ENCODE measurements at places on chromosomes 7 and 10. TPM values are rescaled to one million over a fixed set of nuclear protein-coding genes. Genes with fewer than 3 reads are reported as not detected.

SPDYE9 gene
- not detected for total RNA-seq

ATRNL1 gene
- 1.5 TPM for total RNA-seq

CALHM1 gene
- not detected for total RNA-seq

PLEKHS1 gene
- total RNA-seq = not detected

RALA gene
- 27.5 TPM for total RNA-seq

TMEM26 gene
- 0.40 TPM for total RNA-seq

MALRD1 gene
- total RNA-seq = 1.1 TPM

ASB10 gene
- total RNA-seq = 25.5 TPM

- no peaks in the 10 kb centered on the region for H3K36me3 ChIP-seq
- H3K27ac ChIP-seq = peak overlapping the region; percentile 71
- H3K4me1 ChIP-seq = peaks cover 38% of the 10 kb centered on the region
- H3K27me3 ChIP-seq = no peaks in the 10 kb centered on the region
Measured at GRCh38 chr7:2820508-2820934, 23.6 kb downstream of the GNA12 start.

- H3K36me3 ChIP-seq = no peaks in the 10 kb centered on the region
- H3K27me3 ChIP-seq = peaks cover 2% of the 10 kb centered on the region
- peak overlapping the region; percentile 94 for H3K27ac ChIP-seq
- peak overlapping the region; percentile 64 for H3K4me3 ChIP-seq
- no peak for DNase-seq
- peaks cover 13% of the 10 kb centered on the region for H3K4me1 ChIP-seq
Measured at GRCh38 chr7:13988731-13989125, 738 bp downstream of the ETV1 start.

- no peaks in the 10 kb centered on the region for H3K27me3 ChIP-seq
- DNase-seq = no peak
- H3K4me1 ChIP-seq = no peaks in the 10 kb centered on the region
- no peak overlapping the region for H3K27ac ChIP-seq
Measured at GRCh38 chr10:12681252-12681651, 320.3 kb downstream of the CCDC3 start.

- H3K4me3 ChIP-seq = no peak overlapping the region
- no peak for DNase-seq
- H3K4me1 ChIP-seq = no peaks in the 10 kb centered on the region
- H3K36me3 ChIP-seq = no peaks in the 10 kb centered on the region
- no peaks in the 10 kb centered on the region for H3K27me3 ChIP-seq
Measured at GRCh38 chr10:115706488-115707076, 566.4 kb downstream of the GFRA1 start.

- no peaks in the 10 kb centered on the region for H3K36me3 ChIP-seq
- H3K27ac ChIP-seq = no peak overlapping the region
- H3K4me3 ChIP-seq = no peak overlapping the region
- no peaks in the 10 kb centered on the region for H3K27me3 ChIP-seq
- no peaks in the 10 kb centered on the region for H3K4me1 ChIP-seq
- no peak for DNase-seq
Measured at GRCh38 chr7:78071491-78072200, 273.1 kb downstream of the PHTF2 start.

GRCh38 chr7:99005776-99006175, 127.4 kb downstream of the TRRAP start:
- H3K36me3 ChIP-seq = peaks cover 99% of the 10 kb centered on the region
- H3K4me1 ChIP-seq = no peaks in the 10 kb centered on the region
- no peak for DNase-seq
- H3K27me3 ChIP-seq = no peaks in the 10 kb centered on the region

DNA sequence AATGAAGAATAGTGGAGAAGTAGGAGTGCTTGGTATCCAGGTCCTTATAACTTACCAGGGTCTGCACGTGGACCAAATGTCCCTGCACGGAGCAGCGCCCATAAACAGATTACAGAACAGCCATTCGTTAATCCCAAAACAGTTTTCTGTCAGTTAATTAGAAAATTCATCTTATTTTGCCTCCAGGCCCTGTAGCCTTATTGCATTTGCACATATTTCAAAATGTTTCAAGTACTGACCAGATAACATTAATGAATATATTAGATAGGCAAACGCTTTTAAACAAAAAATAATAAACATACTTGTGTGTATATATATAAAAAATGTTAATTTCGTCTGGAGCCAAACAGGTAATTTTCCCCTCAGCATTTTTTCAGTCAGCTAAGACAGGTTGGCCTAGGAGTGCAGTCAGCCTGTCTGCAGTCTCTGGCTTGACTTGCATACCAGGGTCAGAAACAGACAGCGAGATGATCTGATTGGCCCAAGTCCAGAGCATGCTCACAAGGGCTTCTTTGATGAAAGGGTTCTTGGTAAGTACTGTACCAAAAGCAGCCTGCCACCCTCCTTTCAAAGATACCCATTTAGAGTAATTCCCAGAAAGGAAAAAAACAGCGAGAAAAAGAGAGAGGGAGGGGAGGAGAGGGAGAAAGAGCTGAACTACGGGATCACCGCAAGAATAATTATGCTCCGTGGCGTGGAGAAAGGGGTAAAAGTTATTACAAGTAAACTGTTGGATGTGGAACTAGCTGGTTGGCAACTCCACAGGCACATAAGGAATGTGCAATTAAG, 194.4 kb upstream of the TCF7L2 start:
- no peaks in the 10 kb centered on the region for H3K4me1 ChIP-seq
- no peaks in the 10 kb centered on the region for H3K27me3 ChIP-seq
- no peak for DNase-seq
- no peak overlapping the region for H3K4me3 ChIP-seq

DNA sequence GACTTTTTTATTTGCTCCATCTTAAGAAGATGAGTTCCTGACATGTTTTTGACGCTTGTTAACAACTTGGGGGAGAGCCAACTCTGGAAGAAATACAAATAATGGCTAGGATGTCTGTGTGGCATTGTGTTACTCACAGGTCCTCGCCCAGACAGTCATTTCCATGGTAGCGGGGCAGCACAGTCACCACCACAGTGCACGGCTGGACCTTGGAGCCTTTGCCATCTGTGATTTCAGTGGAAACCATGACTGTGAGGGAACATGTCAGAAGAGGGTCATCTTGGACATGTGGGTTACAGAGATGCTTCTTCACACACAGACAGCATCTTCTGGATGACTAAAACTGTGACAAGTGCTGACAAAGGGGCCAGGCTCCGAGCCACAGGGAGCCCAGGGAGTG, 74.5 kb downstream of the PKD1L1 start:
- no peak for DNase-seq
- H3K27me3 ChIP-seq = no peaks in the 10 kb centered on the region
- no peaks in the 10 kb centered on the region for H3K36me3 ChIP-seq
- peaks cover 11% of the 10 kb centered on the region for H3K4me1 ChIP-seq

DNA sequence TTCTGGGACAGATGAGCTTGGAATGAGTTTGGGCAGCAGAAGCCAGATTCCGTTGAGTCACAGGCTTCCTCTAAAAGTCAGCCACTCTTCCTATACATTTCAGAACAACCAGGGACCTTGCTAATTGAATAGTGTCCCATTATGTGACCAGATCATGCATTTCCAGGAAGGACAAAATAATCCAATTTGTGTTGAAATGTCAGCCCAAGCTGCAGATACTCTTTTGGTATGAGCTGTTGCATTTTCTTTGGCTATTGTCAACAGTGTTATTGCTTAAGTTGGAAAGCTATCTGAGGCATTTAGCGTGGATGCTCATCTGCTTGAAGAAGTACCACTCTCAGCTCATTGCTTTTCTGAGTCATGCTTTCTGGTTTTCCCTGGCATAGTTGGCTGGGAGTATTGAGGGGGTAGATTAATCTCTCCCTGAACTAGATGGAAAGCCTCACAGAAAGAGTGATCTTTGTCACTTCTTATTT, 223.7 kb upstream of the HABP2 start:
- H3K4me3 ChIP-seq = no peak overlapping the region
- no peaks in the 10 kb centered on the region for H3K4me1 ChIP-seq
- no peaks in the 10 kb centered on the region for H3K27me3 ChIP-seq
- no peaks in the 10 kb centered on the region for H3K36me3 ChIP-seq
- no peak overlapping the region for H3K27ac ChIP-seq

GRCh38 chr10:21144047-21144446, 246.9 kb upstream of the NEBL start:
- no peaks in the 10 kb centered on the region for H3K36me3 ChIP-seq
- DNase-seq = no peak
- H3K4me3 ChIP-seq = no peak overlapping the region
- no peak overlapping the region for H3K27ac ChIP-seq
- no peaks in the 10 kb centered on the region for H3K27me3 ChIP-seq
- H3K4me1 ChIP-seq = no peaks in the 10 kb centered on the region

DNA sequence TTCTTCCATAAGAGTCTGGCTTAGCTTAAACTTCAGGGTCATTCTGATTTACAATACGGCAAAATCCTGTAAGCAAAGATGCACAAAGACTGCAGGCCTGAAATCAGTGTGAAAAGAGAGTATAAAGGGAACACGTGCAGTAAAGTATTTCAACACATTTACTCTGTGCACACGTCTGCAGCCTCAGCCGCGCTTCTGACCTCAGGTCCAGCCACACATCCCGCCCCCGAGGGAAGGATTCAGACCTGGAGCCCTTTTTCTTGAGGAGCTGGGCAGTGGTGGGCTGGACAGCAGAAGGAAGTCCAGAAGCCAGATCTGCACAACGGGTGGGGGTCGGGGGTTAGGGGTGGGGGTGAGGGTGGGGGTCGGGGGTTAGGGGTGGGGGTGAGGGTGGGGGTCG, 58.9 kb upstream of the FAM20C start:
- peaks cover 12% of the 10 kb centered on the region for H3K4me1 ChIP-seq
- H3K27ac ChIP-seq = no peak overlapping the region
- no peaks in the 10 kb centered on the region for H3K27me3 ChIP-seq
- DNase-seq = no peak
- no peak overlapping the region for H3K4me3 ChIP-seq

DNA sequence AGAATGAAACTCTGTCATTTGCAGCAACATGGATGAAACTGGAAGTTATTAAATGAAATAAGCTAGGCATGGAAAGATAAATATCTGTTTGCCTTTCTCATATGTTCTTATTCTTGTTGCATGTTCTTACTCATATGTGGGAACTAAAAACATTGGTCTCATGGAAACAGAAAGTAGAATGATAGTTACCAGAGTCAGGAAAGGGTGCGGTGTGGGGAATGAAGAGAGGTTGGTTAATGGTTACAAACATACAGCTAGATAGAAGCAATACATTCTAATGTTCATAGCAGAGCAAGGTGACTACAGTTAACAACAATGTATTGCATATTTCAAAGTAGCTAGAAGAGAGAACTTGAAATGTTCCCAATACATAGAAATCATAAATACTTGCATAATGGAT, 105.1 kb downstream of the FAM107B start:
- no peak overlapping the region for H3K27ac ChIP-seq
- H3K4me1 ChIP-seq = peaks cover 4% of the 10 kb centered on the region
- H3K36me3 ChIP-seq = no peaks in the 10 kb centered on the region
- H3K4me3 ChIP-seq = no peak overlapping the region
- DNase-seq = no peak
- no peaks in the 10 kb centered on the region for H3K27me3 ChIP-seq

- H3K4me3 ChIP-seq = no peak overlapping the region
- no peaks in the 10 kb centered on the region for H3K4me1 ChIP-seq
- H3K27ac ChIP-seq = no peak overlapping the region
- no peaks in the 10 kb centered on the region for H3K27me3 ChIP-seq
Measured at GRCh38 chr10:62502995-62503613, 128.9 kb downstream of the ZNF365 start.

DNA sequence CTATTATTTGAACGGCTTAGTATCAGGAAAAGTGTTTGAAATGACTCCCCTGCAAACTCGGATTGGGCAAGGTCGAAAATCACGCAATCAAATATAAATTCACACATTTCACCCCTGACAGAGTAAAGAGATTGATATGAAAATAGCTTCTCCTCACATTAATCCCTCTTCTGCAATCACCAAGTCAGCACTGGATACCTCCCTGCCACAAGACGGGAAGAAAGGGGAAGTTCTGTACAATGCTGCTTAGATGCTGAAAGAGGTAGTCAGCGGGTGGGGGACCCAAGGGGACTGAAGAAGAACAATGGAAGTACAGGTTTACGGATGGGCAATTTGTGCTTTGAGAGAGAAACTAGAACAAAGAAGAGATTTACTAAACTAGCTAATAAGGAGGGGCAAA, 72.0 kb upstream of the ANK3 start:
- DNase-seq = no peak
- H3K27me3 ChIP-seq = no peaks in the 10 kb centered on the region
- no peaks in the 10 kb centered on the region for H3K36me3 ChIP-seq

- no peaks in the 10 kb centered on the region for H3K27me3 ChIP-seq
- peak overlapping the region; percentile 38 for H3K4me3 ChIP-seq
- no peak overlapping the region for H3K27ac ChIP-seq
- no peaks in the 10 kb centered on the region for H3K36me3 ChIP-seq
- peak; percentile 80 for DNase-seq
Measured at GRCh38 chr7:66413379-66414114, 208.4 kb downstream of the TPST1 start.

DNA sequence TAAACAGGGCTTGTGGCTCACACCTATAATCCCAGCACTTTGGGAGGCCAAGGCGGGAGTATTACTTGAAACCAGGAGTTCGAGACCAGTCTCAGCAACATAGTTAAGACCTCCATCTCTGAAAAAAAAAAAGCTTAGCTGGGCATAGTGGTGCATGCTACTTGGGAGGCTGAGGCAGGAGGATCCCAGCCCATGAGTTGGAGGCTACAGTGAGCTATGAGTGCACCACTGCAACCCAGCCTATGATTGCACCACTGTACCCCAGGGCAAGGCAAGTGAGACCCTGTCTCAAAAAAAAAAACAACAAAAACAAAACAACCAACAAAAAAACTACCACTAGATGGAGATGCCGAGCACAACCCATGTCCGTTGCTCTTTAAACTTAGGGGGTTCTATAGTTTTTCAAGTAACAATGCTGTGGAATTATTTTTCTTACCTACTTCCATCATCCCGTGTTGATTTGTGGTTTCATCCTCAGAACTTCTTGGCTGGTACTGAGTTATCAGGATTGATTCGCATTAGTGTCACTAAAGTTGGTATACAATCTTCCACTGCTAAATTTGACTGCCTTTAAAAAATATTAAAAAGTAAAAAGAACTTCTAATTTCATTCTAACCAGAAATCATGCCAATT, 12.2 kb upstream of the REPIN1 start:
- H3K4me1 ChIP-seq = peaks cover 1% of the 10 kb centered on the region
- H3K4me3 ChIP-seq = no peak overlapping the region
- H3K27ac ChIP-seq = no peak overlapping the region
- no peaks in the 10 kb centered on the region for H3K36me3 ChIP-seq
- no peak for DNase-seq
- H3K27me3 ChIP-seq = no peaks in the 10 kb centered on the region

GRCh38 chr10:77501846-77502261, 135.8 kb downstream of the KCNMA1 start:
- H3K4me3 ChIP-seq = no peak overlapping the region
- DNase-seq = no peak
- no peaks in the 10 kb centered on the region for H3K36me3 ChIP-seq
- no peak overlapping the region for H3K27ac ChIP-seq
- no peaks in the 10 kb centered on the region for H3K4me1 ChIP-seq

Data from heart left ventricle (tissue), 16 donors.